ENCODE measurements at places on chromosomes 4 and X.

DNA sequence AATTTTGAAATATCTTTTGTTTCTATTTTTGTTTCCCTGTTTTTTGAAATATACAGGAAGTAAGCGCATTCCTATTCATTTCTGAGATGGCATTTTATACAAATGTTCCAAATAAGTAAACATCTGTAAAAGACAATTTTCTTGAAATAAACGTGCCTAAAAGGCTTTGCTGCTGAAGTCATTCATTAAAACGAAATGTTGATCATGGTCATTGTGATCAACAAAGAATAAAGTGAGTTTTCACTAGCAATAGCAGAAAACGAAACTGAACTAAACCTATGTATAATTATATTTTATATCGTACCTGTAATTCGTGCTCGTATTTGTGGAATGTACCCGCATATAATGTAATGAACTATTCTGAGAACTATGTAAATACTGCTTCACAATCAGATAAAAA, 221.2 kb downstream of the MGST2 start:
- no peak for DNase-seq

GRCh38 chrX:129701624-129702069, 37.1 kb upstream of the XPNPEP2 start:
- peak; percentile 6 for DNase-seq

- DNase-seq = peak; percentile 59
These were observed 354 bp upstream of the TEC start for GRCh38 chr4:48269861-48270522.

GRCh38 chr4:69124941-69125340, 28.7 kb downstream of the UGT2B7 start:
- no peak for DNase-seq

- no peak for DNase-seq
These were observed 299.6 kb downstream of the TLL1 start for GRCh38 chr4:166172619-166173018.

DNA sequence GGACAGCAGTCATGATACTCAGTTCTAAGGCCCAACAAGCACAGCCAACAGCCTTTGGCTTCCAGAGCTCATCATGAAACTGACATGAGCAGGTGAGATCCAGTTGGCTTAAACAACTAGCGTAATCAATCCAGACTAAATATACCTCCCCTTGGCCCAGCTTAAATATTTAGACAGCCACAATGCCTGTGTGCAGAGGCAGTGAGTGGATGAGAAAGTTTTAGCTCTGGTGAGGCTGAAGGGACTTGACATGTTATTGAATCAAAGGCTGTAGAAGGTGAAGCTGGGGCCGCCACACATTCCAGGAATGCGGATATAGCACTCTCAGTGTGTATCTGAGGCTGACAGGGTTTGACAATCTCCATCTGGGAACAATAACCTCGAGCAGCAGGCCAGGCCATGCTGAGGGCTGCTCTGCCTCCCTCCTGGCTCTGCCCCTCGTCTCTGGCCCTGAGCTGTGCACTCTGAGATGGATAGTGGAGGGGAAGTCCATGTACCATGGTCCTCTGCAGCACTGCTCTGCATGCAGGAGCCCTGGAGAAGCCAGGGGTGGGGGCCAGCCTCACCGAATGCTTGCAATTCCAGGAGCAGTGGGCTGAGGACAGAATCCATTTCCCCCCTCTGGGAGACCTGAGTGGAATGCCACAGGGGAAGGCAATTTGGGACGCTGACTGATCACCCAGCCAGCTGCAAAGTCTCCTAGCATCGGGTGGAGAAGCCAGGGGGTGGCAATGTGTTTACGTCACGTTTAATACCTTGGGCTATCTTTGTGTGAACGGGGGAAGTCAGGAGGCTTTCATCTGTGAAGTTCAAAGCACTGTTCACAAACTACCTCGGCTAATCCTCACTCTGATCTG, 37.3 kb upstream of the RASL11B start:
- no peak for DNase-seq

GRCh38 chr4:162838671-162839070, 328.0 kb downstream of the NAF1 start:
- peak; percentile 7 for DNase-seq

DNA sequence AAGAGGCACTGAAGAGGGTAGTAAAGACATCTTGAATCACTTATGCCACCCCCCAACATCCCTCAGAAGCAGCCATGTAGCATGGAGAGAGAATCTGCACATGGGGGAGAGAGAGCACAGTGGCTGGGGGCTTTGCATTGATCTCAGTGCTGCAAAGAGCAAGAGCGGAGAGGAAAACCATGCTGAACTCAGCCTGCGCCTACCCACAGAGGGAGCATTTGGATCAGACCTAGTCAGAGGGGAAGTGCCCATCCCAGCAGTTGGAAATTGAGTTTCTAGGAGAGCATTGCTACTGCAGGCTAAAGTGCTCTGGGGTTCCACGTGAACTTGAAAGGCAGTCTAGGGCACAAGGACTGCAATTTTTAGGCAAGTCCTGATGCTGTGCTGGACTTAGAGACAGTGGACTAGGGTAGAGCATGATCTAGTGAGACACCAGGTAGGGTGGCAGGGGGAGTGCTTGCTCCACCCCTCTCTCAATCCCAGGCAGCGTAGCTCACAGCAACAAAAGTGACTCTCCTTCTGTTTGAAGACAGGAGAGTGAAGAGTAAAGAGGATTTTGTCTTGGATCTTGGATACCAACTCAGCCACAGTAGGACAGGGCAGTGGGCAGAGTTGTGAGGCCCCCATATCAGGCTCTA, 9.0 kb upstream of the PROM1 start:
- no peak for DNase-seq

DNA sequence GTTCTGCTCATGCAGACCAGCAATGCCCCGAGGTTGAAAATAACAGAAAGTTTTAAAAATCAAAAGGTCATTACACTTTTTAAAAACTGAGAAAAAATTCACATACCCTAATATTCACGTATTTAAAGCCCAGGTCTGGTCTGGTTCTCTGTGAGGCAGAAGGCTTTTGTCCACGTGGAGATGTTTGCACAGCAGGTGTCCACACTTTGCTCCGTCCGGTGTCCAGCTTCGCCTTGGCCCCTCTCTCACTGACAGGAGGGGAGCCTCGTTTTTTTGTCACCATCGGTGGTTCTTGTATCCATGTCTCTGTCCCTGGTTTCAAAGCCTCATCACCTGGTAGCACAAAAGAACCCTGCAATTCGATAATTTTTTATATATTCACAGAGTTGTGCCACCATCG, 434.6 kb upstream of the FRG1 start:
- DNase-seq = no peak

DNA sequence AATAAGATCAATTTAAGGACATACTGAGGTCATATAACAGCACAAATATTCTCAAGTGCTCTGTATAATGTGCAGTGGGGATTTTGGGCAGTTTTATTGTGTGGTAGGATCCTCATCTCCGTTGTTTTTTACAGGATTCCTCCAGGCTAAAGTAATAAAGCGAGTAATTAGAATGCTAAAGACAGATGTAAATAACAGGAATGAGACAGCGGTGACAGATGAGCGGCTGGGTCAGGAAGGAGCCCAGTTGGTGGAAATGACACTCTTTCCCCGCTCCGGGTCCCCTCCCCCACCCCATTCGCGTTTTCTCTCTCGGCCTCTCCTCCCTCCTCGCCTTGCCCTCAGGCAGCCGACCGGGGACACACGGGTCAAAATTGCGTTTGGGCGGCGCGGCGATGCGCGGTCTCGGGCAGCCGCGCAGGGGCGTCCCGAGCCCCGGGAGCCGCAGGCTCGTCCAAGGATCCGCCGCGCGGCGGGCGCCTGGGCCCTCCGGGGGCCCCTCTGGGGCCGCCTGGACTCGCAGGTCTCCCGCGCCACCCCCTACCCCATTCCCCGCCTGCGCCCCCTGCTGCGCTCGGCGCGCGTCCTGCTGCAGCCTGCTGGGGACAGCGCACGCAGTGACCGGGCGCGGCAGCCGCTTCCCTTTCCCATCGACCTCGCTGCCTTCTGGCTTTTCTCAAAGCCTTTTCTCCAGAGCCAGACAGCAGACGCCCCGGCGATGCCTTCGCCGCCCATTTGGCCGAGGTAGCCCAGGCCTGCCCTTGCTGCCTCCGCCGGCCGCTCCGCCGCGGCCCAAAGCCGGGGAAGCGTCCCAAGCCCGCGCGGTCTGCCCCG, 16.2 kb downstream of the POU4F2 start:
- DNase-seq = no peak

- peak; percentile 60 for DNase-seq
These were observed 29.3 kb upstream of the BOD1L1 start for GRCh38 chr4:13656569-13657405.

DNA sequence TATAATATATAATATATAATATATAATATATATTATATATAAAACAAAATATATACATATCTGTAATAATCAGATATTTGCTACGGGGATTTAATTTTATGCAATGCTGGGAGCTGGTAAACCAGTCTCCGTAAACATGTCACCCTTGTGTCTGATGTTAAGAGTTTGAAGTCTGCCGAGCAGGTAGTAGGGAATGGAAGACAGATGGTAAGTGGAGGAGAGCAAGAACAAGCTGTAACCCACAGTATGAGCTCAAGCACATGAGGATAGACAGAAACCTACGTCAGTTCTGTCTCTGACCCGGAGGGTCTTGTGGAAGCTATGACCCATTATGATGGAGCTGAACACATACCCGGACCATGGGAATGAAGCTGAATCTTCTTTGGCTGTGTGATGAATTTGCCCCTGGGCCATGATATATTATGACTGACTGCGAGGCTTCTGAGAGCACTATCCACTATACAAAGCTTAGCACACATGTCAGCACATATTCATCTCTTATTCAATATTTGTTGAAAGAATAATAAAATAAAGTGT, 46.2 kb downstream of the TIGD2 start:
- no peak for DNase-seq

- DNase-seq = no peak
These were observed 63.8 kb downstream of the ARFIP1 start for GRCh38 chr4:152843481-152844090.

DNA sequence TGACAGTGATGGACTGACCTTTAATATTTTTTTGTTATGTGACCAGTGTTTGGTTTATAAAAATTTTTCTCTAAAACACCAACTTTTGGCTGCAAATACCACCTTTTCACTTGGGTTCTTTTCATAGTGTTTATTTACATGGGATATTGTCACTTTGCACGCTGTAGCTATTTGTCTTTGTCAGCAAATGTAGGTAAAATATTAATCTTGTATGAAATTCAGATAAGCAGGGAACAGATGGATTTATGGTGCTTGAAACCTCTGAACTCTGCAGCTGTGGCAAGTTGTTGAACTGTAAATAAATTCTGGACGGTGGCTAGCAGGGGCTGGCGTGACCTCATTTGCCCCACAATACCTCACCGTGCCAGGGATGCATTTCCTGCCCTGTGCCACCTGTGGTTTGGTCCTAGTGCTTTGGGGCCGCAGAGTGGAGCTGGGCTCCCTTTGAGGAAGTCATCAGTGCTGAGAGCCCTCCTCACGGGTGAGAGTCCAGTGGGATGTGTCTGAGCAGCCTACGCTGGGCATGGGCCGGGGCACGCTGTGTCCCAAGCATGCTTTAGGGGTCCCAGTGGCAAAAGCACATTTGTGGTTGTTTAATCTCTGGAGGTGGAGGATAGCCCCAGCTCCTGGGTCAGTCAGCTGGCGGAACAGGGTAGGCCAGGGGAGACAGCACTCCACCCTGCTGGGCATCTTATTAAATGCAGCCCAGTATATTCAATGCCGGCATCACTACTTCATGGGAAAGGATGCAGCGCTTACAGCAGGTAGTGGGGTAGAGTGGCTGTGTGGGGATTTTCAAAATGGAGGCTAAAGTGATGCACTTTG, 108.6 kb downstream of the TBL1X start:
- DNase-seq = no peak

DNA sequence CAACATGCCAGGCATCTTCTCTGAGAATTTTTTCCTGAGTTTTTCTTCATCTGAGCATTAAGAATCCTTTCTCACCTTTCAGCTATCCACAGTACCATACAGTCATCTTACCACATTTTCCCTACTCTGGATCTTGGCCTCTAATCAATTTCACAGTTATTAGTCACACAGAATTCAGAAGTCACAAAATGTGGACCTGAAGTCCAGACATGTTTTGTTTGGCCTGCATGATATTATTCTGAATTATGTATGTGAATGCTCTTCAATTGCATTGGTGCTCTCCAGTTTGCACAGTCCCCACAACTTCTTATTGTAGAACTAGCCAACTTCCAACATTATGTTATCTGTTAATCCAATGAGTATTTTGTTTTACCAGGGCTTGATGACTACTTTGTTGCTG, 102.3 kb upstream of the GRIA3 start:
- DNase-seq = peak; percentile 58

DNA sequence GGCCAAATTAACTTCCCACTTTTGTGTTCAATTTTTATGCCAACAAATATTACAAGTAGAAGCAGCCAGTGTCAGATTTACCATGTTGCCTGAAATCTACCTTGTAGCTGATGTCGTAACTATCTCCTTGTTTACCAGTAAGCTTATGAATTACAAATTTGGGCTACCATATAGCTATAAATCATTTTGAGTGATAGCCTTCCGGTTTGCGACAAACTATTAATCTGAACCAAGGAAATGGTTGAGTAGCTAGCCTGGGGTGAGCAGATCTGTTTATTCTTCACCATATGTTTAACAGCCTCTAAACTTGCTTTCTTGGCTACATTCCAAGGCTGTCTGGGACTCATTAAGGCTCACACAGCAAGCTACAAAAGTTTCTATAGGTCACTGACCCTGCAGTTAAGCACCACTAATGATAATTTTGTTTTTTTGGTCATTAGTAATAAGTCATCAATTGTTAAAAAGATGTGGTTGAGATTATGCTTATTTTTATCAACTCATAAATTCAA, 218.7 kb upstream of the SPOCK3 start:
- DNase-seq = no peak

DNA sequence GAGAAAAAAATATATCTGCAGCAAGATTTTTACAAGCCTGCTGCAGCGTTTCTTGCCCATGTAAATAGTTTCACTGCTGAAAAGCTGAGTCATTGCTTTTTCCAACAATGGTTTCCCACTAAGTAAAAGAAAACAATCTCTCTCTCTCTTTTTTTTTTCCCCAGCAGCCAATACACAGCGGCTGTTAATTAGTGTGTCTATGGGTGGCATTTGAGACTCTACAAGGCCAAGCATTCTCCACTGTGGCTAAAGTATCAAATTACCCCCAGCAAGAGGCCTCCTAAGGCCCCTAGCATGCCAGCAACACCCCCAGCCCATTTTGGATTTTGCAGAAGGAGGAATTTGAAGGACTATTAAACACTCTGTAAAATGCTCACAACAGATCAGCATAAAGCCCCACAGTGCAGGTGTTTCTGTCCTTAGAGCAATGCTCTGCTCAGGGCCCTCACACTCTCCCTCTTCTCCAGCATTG, 837.4 kb downstream of the TRIML1 start:
- DNase-seq = peak; percentile 28

DNA sequence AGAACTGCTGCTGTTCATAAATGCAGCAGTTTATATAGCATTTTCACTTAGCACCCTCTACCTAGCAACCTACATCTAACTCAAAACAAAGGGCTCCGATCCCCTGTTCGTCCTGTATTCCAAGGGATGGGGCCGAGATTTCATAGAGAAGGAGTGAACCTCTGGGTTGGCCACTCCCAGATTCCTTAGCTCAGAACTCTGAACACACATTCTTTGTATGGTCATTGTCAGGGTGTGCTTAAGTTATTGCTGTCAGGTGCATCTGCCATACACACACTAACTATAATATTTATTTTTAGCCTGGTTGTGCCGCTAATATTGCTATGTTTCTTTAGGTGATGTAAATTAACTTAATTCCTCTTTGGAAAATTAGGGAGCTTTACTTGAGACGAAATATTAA, 47.7 kb upstream of the AADAT start:
- no peak for DNase-seq
